ENCODE measurements at places on chromosomes 2 and 18.

DNA sequence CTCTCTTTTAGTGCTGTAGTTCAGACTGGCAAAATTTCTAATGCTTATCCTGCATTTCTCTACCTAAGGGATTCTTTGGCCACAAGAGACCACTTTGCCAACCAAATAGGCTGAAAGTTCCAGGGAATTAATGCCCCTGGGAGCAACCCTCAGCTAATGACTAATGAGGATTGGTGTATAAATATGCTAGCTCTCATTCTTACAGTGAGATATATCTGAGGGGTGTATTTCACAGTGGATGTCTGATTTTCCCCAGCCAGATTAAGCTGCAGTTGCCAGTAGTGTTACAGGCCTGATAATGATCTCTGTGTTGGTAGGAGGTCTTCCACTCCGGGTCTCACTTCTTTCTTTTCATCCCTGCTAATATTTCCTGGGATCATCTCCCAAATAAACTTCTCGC is 90.4 kb downstream of the GULP1 start:
- no peak for DNase-seq

DNA sequence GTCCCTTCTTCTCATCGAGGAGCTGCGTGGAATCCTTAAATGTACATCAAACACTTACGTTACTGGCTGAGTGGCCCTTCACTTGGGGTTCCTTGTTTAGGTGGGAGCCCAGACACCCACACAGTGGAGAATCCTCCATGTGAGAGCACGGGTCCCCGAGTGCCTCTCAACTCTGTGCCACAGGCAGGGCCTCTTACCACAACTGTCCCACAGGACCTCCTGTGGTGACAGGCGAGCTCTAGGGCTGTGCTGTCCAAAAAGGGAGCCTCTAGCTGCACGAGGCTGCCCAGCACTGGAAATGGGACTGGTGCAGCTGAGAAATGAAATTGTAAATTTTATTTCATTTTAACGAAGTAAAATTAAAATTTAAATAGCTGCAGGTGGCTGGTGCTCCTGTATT is 145.7 kb downstream of the DYSF start:
- no peak for DNase-seq

DNA sequence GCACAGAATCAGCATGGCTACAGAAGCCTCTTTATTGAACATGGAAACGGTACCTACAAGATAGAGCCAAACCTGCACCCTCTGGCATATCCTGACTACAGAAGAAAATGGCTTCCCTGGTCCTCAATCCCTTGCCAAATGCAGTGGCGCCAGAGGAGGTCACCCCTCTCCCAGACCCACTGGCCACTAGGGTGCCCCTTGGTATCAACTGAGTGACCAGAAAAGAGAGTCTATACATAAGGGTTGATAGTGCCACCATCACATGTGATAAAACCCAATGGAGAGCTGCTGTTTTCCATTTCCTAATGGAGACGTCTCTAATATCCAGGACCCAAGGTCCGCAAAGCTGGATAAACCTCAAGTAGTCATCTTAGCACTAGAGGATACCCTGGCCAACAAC is 52.7 kb upstream of the ALK start:
- no peak for DNase-seq

- no peak for DNase-seq
Measured at GRCh38 chr2:106197878-106198277, 3.8 kb upstream of the UXS1 start.

DNA sequence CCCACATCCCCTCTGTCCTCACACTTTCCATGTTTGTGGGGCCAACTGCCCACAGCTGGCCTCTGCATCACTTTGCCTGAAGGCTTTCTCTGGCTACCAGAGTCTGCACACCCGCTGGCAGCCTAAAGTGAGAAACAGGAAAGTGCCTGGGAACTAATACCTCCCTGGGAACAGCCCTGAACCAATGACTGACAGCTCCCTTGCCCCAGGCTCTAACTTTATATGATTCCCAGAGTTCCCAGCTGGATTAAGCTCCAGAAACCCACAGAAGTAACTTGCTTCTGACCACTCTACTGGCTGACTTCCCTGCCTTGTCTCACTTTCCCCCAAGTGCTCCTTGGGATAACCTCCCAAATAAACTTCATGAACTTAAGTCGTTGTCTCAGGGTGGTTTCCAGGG is 159.6 kb upstream of the LMAN1 start:
- DNase-seq, result no peak

- no peak for DNase-seq
Measured at GRCh38 chr2:224147174-224147573, 108.1 kb upstream of the SERPINE2 start.

DNA sequence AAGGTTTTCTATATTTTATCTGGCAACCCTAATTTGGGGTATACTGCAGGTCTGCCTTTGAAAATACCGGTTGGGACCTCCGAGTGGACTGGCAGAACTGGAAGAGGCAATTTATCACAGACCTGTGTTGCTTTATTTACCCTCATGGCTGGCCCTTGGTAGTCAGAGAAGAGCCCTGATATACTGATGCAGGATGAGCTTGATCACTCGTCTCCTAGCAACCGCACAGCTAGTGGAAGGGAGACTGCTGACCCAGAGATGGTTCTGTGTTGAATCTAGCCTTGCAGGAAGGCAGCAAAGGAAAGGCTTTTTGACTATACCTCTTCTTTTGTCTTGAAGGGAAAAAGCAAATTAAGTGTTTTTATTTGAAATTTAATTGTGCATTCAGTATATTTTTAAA is 154.7 kb downstream of the EML6 start:
- DNase-seq, result no peak

DNA sequence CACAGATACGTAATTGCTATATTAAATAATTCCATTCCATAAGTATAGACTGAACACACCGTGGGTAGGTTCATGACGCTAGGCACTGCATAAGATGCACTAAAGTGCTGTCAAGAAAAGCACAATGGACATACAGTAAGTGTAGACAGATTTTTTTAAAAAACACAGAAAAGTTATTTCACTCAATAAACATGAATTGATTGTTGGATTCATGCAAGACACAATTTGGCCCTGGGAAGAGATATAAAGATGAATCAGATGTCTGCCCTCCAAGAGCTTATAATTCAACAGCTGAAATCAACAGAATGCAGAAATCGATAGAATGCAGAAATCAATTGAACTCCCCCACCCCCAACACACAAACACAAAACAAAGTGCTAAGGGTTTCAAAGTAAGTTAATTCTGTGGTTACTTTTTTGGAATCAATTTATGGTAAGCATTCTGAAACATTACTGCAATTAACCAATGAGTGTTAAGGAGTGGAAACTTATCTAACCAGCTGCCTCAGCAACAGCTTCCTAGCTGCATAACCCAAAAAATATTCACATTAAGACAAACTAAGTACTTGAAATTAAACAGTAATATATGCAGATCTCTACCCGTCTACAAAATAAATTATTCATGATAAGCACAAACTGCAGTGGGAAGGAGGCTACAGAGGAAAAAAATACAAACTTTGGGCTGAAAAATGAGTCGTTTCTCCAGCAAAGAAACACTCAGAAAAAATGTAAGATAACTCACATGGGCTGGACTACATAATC is 1.6 kb downstream of the NBAS start:
- DNase-seq, result no peak

DNA sequence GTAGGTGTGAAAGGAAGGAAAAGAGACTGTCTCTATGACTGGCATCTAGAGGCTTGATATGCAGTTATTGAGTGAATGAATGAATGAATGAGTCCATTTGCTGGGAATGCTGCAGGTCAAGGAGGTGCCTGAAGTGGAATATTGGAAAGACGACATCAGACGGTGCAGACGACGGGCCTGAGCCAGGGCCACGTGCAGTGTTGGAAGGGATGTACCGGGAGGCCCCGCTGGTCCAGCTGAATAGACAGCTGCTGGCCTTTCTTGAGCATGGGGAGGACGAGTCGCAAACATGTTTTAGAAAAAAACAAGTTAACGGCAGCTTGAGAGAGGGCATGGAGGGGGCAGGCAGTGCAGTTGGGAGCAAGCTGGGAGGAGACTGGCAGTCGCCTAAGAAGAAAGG is 237.1 kb upstream of the PXDN start:
- DNase-seq, result no peak

- DNase-seq, result no peak
Measured at GRCh38 chr2:98519851-98520250, 75.2 kb downstream of the INPP4A start.

Data from Calu3 (cell line).